Activated T-cell treated with anti-CD3 and anti-CD28 coated beads for 48 hours (primary cell): ENCODE measurements at places on chromosomes 6 and 20.
A peak's percentile ranks its signal among the peaks of the same experiment; 100 is the strongest.

DNA sequence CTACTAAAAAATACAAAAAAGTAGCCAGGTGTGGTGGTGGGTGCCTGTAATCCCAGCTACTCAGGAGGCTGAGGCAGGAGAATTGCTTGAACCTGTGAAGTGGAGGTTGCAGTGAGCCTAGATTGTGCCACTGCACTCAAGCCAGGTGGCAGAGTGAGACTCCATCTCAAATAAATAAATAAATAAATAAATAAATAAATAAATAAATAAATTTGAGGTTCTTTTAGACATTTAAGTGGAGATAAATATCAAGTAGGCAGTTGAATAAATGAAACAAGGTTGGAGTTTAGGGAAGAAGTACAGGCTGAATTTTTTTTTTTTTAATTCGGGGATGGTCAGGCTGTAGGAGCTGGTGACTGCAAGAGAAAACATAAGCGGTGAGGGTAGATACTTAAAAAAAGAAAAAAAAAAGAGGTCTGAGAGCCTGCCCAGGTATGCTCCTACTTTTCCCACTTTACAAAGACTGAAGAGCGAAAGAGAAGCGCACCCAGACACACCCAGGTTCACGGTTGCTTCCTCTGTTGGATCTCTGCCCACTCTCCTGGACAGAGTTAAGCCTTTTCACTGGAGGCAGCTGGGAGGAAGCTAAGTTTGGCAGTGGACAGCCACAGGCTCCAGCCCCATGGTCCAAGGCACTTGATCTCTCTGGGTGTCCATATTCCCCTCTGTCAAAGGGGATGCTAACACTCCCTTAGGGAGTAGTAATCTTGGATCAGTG is 100.9 kb upstream of the PRDM1 start:
- no peak for DNase-seq

GRCh38 chr20:535958-536357 is 7.6 kb downstream of the CSNK2A1 start:
- no peak for DNase-seq

- DNase-seq = no peak
Observed at GRCh38 chr20:15359056-15359455, 1021.6 kb upstream of the FLRT3 start.

GRCh38 chr6:159701413-159701999 is 8.5 kb upstream of the SOD2 start:
- DNase-seq = no peak

- DNase-seq = no peak
Observed at GRCh38 chr20:44104798-44105517, 82.0 kb downstream of the JPH2 start.

GRCh38 chr6:155400654-155400965 is 55.0 kb downstream of the NOX3 start:
- DNase-seq = no peak

DNA sequence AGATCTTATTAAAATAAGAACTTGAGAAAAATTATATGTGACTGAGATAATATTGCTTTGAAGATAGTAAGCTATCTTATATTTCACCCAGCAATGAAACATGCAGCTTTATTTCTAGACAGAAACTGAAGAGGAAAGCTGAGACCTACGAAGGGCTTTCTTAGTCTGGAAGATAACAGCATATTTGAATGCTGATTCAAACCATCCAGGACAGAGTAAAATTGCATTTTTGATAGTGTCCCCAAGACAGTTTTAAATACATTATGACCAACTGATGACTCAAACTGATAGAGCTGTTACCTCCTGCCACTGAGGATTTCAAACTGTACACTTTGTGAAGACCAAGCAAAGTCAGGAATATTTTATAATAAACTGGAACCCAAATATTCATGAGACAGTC is 409.6 kb downstream of the GRIK2 start:
- DNase-seq = no peak

- no peak for DNase-seq
Observed at GRCh38 chr6:114267897-114268296, 74.9 kb downstream of the HS3ST5 start.

GRCh38 chr20:23595941-23596340 is 9.8 kb downstream of the CST9 start:
- no peak for DNase-seq

DNA sequence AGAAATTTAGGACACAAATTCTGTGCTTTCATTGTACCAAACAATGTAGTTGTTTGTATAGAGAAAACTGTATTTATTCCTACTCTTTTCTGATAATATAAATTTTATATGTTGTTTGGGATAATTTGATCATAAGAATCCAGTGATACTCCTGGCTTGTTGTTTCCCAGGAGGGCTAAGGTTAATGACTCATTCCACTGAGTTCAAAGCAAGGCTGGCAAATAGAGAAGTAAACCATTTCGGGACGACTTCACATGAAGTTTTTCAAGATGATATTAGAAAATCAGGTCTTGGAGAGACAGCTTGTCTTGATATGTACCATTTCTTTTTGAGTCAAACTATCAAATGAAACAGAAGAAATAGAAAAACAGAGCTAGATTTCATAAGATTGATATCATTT is 326.1 kb upstream of the CNR1 start:
- DNase-seq = no peak

- DNase-seq = peak; percentile 51
Observed at GRCh38 chr20:51497542-51498467, 44.7 kb downstream of the NFATC2 start.

- DNase-seq = no peak
Observed at GRCh38 chr20:49821870-49822331, 9.3 kb downstream of the SLC9A8 start.

GRCh38 chr6:42450477-42451332 is 1.0 kb downstream of the TRERF1 start:
- peak; percentile 20 for DNase-seq
